ENCODE measurements at places on chromosomes 6 and 20.

DNA sequence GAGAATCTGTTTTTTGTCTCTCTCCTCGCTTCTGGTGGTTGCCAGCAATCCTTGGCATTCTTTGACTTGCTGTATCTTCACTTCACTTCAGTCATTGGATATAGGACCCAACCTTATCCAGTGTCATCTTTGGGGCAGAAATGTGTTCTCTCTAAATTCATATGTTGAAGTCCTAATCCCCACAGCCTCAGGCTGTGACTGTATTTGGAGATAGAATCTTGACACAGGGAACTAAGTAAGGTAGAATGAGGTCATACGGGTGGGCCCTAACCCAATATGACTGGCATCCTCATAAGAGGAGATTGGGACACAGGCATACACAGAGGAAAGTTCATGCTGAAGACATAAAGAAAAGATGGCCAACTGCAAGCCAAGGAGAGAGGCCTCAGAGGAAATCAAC lies 51.9 kb upstream of the TPD52L1 start:
- no peak for DNase-seq

GRCh38 chr20:50278377-50278683 lies 87.7 kb downstream of the CEBPB start:
- no peak for DNase-seq

- peak; percentile 58 for DNase-seq
Observed at GRCh38 chr6:43951063-43951755, 176.0 kb downstream of the MRPL14 start.

GRCh38 chr6:36581716-36582115 lies 12.4 kb upstream of the SRSF3 start:
- DNase-seq: no peak

DNA sequence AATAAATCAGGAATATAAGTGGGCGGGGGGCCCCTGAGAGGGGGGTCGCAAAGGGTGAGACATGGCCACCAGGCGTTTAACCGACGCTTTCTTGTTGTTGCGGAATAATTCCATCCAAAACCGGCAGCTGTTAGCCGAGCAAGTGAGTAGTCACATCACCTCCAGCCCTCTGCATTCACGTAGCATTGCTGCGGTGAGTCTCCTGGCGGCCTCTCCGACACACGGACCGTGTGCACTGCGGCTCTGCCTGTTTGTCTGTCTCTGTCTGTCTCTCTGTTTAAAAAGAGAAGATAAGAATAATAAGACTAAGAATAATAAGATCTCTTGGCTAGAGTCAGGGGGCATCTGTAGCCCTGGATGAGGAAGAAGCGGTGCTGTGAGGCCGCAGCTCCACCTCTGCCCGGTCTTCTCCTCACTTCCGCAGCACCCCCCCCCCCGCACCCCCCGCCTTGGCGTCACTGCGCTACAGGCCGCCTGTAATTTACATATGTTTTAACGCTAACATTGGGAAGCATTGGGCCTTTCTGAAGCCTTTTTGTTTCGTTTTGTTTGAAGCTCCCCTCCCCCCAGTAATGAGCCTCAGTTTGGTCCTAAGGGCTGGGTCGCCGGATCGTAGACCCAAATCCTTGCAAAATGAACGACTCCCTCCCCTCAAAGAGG lies 993 bp downstream of the STX16 start:
- peak; percentile 19 for DNase-seq

DNA sequence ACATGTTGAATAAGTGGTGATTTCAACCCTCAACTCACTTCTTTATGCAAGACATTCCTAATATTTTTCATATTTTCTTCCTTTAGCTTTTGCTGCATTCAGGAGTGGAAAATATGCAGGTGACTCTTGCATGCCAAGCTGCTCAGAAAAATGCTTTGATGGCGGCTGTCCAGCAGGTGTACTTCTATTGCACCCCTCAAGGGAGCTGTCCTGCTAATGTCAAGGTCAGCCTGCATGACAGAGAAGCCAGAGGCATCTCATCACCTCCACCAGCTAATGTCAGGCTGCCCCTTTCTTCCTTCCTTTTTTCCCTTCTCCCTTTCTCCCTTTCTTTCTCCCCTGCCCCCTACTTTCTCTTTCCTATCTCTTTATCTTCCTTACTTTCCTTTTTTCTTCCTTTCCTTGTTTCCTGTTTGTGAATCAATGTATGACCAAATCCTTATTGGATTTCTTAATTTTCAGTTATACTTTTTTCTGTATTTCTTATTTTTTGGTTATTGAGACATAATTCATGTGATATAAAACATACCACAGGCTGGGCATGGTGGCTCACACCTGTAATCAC lies 112.2 kb downstream of the CD164 start:
- no peak for DNase-seq

GRCh38 chr6:93801101-93801847 lies 381.9 kb upstream of the EPHA7 start:
- no peak for DNase-seq

GRCh38 chr6:136102991-136103688 lies 147.0 kb downstream of the MTFR2 start:
- peak; percentile 23 for DNase-seq

DNA sequence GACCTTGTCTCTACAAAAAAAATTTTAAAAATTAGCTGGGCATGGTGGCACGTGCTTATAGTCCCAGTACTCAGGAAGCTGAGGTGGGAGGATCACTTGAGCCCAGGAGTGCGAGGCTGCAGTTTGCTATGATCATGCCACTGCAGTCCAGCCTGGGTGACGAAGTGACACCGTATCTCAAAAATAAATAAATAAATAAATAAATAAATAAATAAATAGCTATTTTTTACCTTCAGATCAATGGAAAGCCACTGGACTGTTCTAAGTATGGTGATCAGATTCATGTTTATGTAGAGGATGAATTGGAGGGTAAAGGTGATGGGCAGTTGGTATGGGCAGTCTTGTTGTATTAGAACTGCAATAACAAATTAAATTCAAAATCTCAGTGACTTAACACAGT lies 24.0 kb downstream of the DSTN start:
- no peak for DNase-seq

DNA sequence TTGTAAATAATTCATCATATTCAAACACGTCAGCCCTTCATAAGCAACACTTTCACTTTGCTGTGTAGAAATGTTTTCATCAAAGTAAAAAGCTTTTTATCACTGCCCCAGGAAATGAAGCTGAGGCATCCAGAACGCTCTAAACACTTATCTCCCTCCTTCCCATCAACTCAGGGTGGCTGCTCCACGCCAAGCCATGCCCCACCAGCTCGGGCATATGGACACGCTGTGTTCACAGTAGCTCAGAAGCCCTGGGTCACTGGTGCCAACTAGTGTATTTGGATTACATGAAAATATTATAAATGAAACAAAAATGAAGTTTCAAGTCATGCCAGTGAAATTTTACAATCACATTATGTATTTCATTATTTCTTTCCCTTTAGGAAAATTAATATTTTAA lies 10.3 kb downstream of the PDE10A start:
- no peak for DNase-seq

DNA sequence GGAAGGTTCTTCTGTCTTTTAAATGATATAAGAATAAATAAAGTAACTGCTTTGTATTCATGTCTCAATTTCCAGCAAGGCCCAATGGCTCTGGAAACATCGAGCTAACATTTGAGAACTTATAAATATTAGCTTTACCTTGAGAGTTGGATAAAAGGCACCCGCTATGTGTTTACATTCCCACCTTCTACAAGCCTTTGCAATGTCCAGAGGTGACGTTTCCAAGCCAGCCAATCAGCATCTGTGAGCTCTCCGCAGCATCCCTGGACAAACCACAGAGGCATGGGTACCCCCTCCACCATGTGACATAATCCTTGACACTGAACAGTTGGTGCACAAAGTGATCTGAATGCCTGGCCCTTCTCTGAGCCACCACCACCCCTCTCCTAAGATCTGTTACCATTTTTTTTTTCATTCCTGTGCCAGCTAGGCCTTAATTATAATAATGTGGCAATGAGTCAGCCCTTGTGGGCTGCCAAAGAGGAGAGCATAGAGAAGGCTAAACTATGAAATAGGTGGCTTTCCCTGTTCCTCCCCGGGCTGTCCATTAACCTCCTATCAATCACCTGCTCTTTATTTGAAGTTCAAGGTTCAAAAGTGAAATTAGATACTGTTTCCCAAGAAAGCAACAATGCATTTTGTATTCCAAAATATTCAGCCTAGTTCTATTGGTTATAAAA lies 4.1 kb downstream of the CBLN4 start:
- no peak for DNase-seq

DNA sequence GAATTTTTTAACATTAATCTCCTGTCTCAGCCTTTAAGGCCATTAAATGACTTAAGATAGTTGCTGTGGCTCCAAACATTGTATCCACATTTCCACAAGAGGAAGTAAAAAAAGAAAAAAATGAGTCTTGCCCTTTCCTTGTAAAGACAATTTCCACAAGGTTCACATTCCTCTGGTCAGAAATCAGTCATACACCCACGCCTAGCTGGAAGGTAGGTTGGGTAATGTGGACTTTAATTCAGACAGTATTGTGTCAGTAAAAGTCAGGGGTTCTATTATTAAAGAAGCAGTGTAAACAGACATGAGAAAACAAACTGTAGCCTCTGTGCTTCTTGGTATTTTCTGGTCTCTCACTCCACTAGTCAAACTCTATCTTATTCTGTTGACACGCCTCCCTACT lies 682.0 kb downstream of the GRIK2 start:
- DNase-seq: no peak

GRCh38 chr6:39347906-39348585 lies 25.5 kb upstream of the KCNK16 start:
- peak; percentile 81 for DNase-seq

- DNase-seq: no peak
Observed at GRCh38 chr6:35173427-35174087, 32.4 kb upstream of the TCP11 start.

DNA sequence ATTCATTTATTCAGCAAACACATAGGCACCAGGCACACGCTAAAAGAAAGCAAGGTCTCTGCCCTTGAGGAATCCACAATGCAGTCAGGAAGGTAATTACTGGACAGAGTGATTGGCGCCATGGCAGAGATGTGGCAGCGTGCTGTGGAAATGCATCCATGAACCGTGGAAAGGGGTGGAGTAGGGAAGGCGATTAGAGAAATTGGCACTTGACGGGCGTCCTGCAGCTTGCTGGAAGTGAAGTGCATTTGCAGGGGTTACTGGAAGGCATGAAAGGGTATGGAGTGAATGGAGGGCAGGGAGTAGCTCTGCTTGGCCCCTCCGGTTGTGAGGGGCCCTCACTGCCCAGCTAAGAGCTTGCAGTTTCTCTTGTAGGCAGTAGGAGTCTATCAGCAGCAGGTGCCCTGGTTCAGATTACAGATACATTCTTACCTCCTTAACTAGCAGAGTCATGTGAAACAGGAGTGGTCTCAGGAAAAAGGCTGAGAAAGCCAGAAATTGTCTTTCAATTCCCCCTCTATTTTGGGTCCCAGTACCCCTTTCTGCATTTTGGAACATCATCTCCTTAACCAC lies 122.5 kb upstream of the TIAM2 start:
- no peak for DNase-seq

DNA sequence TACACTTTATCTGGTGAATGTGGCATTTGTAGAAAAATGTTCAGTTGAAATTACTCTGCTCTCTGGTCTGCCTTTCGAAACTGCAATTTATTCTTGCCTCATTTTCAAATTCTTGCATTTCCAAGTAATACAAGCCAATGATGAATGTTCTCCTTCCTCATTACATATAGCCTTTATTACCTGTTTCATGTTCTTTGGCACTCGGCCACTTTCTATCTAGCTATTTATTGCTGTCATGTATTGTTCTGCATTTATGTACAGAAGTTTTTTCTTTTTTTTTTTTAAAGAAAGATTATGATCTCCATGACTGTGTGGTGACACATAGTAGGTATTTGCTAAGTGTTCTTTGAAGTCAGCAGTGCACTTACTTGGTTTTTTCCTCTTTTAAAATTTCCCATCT lies 261.4 kb downstream of the ZFAND3 start:
- DNase-seq: no peak

All from endothelial cell (in vitro differentiated cells).